Naive thymus-derived CD4-positive, alpha-beta T cell (primary cell): ENCODE measurements at places on chromosomes 5 and 9. TPM values are rescaled to one million over a fixed set of nuclear protein-coding genes. Genes with fewer than 3 reads are reported as not detected.

The CCDC171 gene
- total RNA-seq, result 3.7 TPM

The IFNB1 gene
- not detected for total RNA-seq

- no peaks in the 10 kb centered on the region for H3K4me1 ChIP-seq
- H3K27me3 ChIP-seq, result no peaks in the 10 kb centered on the region
- H3K27ac ChIP-seq, result no peak overlapping the region
- H3K4me3 ChIP-seq, result no peak overlapping the region
- no peaks in the 10 kb centered on the region for H3K36me3 ChIP-seq
These were observed 125.6 kb downstream of the TRIO start for GRCh38 chr5:14268738-14269137.

DNA sequence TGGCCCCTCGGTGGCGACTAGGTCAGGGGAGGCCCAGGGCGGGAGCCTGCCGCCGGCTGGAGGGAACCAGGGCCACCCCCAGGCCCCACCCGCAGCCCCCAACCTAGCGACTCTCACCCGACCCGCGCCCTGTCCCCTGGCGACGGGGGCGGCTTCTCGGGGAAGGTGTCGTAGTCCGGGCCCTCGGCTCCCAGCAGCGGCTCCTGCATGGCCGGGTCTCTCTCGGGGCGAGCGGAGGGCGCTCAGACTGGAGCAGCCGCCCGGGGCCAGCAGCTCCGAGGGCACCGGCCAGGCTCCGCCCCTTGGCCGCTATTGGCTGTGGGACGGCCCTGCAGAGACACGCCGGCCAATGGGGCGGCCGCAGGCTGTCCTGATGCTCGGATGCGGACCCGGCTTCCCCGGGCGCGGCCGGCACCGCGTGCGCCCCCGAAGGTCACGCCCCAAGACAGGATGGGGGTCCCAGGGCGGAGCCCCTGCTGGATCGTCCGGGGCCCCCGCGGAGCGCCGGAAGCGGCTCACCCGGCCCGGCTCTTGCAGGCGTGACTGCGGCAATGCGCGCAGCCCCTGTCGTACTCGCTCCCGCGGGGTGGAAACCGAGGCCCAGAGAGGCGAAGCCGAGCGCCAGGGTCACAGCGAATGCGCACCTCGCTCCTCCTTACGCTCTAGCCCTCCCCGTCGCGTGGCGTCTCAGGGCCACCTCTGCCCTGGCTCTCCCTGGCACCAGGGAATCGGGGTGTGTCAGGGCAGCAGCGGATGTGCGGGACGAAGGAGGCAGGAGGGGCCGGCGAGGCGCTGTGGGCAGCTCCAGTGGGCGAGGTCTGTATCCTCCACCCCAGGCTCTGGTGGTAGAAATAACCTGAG, at the start of gene SLC2A6:
SLC2A6 (minus strand) TSS at position 249 of the 861 bp plus-strand sequence; CDS start at position 209, 40 bp downstream.
- peak within 1 kb of the TSS; percentile 50 for H3K27ac ChIP-seq
- peak within 1 kb of the TSS; percentile 77 for H3K4me3 ChIP-seq
- peak; percentile 78 for DNase-seq
- H3K27me3 ChIP-seq, result no peaks in the 10 kb centered on the region

The BAG1 gene
- total RNA-seq, result 48.6 TPM

- H3K36me3 ChIP-seq, result peaks cover 4% of the 10 kb centered on the region
- DNase-seq, result no peak
- no peak overlapping the region for H3K4me3 ChIP-seq
- no peaks in the 10 kb centered on the region for H3K27me3 ChIP-seq
These were observed 284.2 kb downstream of the NR3C1 start for GRCh38 chr5:143119291-143119769.

The TSLP gene
- total RNA-seq, result not detected

GRCh38 chr9:89483592-89484474, 14.1 kb downstream of the SEMA4D start:
- peak overlapping the region; percentile 48 for H3K4me3 ChIP-seq
- peaks cover 71% of the 10 kb centered on the region for H3K4me1 ChIP-seq
- H3K36me3 ChIP-seq, result peaks cover 12% of the 10 kb centered on the region
- DNase-seq, result peak; percentile 67

The TTC16 gene
- 4.6 TPM for total RNA-seq

The SPATA24 gene
- 6.1 TPM for total RNA-seq

- H3K36me3 ChIP-seq, result no peaks in the 10 kb centered on the region
- H3K4me3 ChIP-seq, result no peak overlapping the region
- no peaks in the 10 kb centered on the region for H3K4me1 ChIP-seq
- no peaks in the 10 kb centered on the region for H3K27me3 ChIP-seq
- no peak for DNase-seq
These were observed 35.8 kb upstream of the CHD1 start for GRCh38 chr5:98964621-98965020.

GRCh38 chr9:70263421-70263820, 4.6 kb downstream of the SMC5 start:
- H3K4me1 ChIP-seq, result peaks cover 27% of the 10 kb centered on the region
- H3K27ac ChIP-seq, result no peak overlapping the region
- peaks cover 25% of the 10 kb centered on the region for H3K36me3 ChIP-seq
- no peak overlapping the region for H3K4me3 ChIP-seq
- no peak for DNase-seq

DNA sequence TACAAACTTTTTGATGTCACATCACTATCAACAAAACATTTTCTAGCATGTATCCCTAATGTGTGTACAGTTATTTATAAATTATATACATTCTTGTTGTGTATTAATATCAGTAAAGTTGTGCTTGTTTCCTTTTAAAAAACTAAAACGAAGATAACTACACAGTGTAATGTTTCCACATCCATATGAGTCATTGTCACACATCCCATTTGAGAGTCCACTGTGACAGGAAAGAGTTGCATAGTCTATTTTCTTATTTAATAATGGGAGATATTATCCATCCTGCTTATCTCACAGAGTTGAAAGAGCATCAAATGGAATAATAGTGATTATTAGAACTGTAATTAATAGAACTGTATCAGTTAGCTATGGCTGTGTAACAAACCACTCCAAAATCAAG, 434.0 kb upstream of the CLINT1 start:
- H3K27ac ChIP-seq, result no peak overlapping the region
- no peaks in the 10 kb centered on the region for H3K27me3 ChIP-seq
- no peak for DNase-seq
- no peak overlapping the region for H3K4me3 ChIP-seq
- H3K36me3 ChIP-seq, result no peaks in the 10 kb centered on the region
- H3K4me1 ChIP-seq, result no peaks in the 10 kb centered on the region

DNA sequence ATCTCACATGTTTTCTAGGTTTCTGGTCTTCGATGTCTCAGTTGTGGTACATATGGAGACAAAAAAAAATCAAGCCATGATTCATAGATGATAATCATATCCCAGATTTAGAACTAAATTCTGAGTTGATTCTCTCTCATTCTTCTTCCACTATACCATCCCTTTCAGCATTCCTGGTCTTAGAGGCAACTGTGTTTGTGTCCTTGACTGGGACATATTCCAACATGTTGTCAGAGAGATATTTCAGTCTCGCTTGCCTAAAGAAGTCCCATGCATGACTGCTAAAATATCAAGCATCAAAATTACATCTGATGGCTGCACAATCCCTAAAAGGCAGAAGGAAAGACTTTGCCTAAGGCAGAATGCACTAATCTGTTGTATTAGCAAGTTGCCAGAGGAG, 236.6 kb downstream of the PSAT1 start:
- H3K36me3 ChIP-seq, result no peaks in the 10 kb centered on the region
- no peak for DNase-seq
- no peaks in the 10 kb centered on the region for H3K4me1 ChIP-seq

The FRRS1L gene
- not detected for total RNA-seq

- H3K4me3 ChIP-seq, result no peak overlapping the region
- DNase-seq, result no peak
- no peaks in the 10 kb centered on the region for H3K4me1 ChIP-seq
- H3K27me3 ChIP-seq, result no peaks in the 10 kb centered on the region
- H3K27ac ChIP-seq, result no peak overlapping the region
- H3K36me3 ChIP-seq, result no peaks in the 10 kb centered on the region
These were observed 493.0 kb downstream of the AGTPBP1 start for GRCh38 chr9:85248514-85249312.

The PCA3 gene
- total RNA-seq, result not detected

- H3K27me3 ChIP-seq, result no peaks in the 10 kb centered on the region
- no peak overlapping the region for H3K4me3 ChIP-seq
- no peaks in the 10 kb centered on the region for H3K36me3 ChIP-seq
These were observed 6.7 kb downstream of the OR1K1 start for GRCh38 chr9:122806661-122807060.

The SLC4A9 gene
- total RNA-seq, result not detected

DNA sequence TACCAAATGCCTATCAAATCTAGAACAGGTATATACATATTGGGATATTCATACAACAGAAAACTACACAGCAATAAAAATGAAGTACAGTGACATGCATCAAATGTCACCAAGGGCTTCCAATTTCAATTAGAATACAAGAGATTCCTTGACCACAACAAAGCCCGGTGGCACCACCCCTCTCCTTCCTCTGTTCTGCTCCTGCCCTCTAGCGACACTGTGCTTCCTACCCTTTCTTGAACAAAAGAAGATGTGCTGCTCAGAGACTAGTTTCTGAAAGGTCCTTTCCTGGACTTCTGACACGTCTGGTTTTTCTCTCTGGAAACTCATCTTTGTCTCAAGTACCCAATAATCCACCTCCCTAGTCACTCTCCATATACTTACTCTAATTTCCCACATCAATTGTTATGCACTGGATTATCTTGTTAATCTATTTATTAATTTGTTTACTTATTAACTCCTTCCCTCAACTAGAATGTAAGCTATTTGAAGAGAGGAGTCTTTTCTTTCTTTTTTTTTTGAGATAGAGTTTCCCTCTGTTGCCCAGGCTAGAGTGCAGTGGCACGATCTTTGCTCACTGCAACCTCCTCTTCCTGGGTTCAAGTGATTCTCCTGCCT, 70.4 kb upstream of the CTSV start:
- no peaks in the 10 kb centered on the region for H3K4me1 ChIP-seq
- no peak overlapping the region for H3K4me3 ChIP-seq
- DNase-seq, result no peak
- H3K27me3 ChIP-seq, result no peaks in the 10 kb centered on the region
- no peak overlapping the region for H3K27ac ChIP-seq

The TSSK1B gene
- not detected for total RNA-seq

GRCh38 chr9:93810028-93810971, 144.9 kb downstream of the BARX1 start:
- DNase-seq, result no peak
- no peaks in the 10 kb centered on the region for H3K36me3 ChIP-seq
- no peaks in the 10 kb centered on the region for H3K4me1 ChIP-seq
- no peaks in the 10 kb centered on the region for H3K27me3 ChIP-seq
- no peak overlapping the region for H3K4me3 ChIP-seq

DNA sequence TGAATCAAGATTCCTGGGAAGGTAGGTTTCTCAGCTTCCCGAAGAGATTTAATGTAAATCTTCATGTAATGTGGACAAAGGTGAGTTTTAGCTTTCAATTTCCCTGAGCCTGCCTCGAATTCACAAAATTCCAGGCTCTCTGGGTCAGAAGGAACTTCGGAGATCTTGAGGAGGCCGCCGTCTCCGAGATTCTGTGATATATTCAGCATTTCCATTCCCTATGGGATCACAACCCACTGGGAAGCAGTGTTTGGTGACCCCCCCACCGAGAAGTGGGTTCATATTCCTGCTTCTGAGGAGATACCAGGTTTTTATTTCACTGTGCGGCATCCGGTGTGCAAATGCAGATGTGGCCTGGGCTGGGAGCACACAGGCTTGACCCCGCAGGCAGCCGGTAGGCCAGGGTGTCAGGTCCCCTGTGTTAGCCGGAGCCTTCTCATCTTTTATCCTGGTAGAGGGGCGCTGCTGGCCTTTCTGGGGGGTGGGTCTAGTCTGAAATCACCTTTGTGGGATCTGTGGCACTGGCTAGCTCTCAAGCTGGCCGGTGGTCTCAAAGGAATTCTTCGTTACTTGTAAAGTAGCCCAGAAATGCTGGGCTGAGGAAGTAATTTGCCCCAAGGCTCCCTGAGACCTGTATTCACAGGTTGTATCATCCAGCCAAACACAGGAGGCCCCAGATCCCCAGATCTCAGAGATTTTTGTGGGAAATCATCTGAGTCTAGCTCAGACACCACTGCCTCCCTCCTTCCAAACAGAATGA, 1.4 kb downstream of the PLEKHG4B start:
- H3K27ac ChIP-seq, result no peak overlapping the region
- no peak for DNase-seq
- no peaks in the 10 kb centered on the region for H3K27me3 ChIP-seq
- H3K4me3 ChIP-seq, result no peak overlapping the region
- no peaks in the 10 kb centered on the region for H3K36me3 ChIP-seq

The ANKRD31 gene
- 0.18 and 0.29 TPM in 2 replicates for total RNA-seq

GRCh38 chr5:129718471-129719090, 29.3 kb upstream of the MINAR2 start:
- H3K27me3 ChIP-seq, result no peaks in the 10 kb centered on the region
- H3K36me3 ChIP-seq, result no peaks in the 10 kb centered on the region
- no peak overlapping the region for H3K27ac ChIP-seq

DNA sequence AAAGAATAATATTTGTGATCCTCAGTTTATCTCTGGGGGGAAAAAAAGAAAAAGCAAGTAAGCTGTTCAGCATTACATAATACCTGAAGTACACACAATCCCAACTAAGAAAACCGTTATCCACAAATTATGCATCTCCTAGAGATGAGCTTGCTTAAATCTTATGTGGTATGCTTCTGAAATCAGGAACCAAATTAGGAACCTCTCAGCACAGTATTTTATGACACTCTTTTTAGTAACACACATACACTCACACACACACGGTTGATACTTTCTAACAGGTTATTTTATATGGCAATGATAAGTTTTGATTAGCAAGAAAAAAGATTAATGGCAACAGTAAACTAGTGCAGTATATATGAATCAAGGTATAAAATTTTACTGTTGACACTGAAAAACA, 1.2 kb upstream of the ZNF510 start:
- H3K36me3 ChIP-seq, result peaks cover 23% of the 10 kb centered on the region
- DNase-seq, result no peak
- no peaks in the 10 kb centered on the region for H3K27me3 ChIP-seq
- no peak overlapping the region for H3K27ac ChIP-seq
- H3K4me3 ChIP-seq, result peak overlapping the region; percentile 84
- H3K4me1 ChIP-seq, result peaks cover 6% of the 10 kb centered on the region

The MARCOL gene
- total RNA-seq, result not detected

DNA sequence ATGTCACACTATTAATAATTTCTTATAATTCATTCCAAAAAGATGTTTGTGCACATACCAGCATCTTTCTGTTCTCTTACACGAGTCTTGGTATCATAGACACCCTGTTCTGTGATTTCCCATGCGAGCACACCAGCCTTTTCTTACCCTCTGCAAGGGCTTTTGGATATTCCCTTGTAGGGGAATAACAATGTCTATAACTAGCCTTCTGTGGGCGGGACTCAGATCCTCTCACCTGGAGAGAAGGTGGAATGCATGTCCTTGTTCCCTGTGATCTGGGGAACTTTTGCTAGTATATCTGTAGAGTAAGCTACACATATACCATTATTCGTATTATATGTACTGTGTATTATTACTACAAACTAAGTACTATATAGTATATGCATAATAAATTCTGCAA, 44.8 kb downstream of the EHMT1 start:
- H3K4me1 ChIP-seq, result no peaks in the 10 kb centered on the region
- DNase-seq, result no peak
- H3K36me3 ChIP-seq, result peaks cover 4% of the 10 kb centered on the region
- H3K27me3 ChIP-seq, result no peaks in the 10 kb centered on the region
- H3K27ac ChIP-seq, result no peak overlapping the region

DNA sequence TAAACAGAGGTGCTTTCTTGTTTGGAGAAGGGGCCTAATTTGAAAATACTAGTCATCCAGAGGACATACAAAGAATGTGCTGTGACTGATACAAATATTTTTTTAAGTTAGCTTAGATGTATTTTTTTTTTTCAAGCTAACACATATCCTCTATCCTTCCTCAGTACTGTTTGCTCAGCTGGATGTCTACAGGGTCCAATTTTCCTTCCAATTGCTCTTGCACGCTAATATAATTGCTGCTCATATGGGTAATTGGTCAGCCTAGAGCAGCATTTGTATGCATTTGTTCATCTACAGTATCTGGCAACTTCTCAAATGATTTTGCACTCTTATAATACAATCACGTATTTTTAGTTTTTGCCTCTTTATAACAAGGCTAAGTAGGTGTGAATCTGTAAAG, 84.7 kb downstream of the ZDHHC21 start:
- no peaks in the 10 kb centered on the region for H3K27me3 ChIP-seq
- no peak overlapping the region for H3K27ac ChIP-seq
- no peak for DNase-seq
- no peak overlapping the region for H3K4me3 ChIP-seq
